ENCODE measurements at places on chromosomes 16 and 17.

DNA sequence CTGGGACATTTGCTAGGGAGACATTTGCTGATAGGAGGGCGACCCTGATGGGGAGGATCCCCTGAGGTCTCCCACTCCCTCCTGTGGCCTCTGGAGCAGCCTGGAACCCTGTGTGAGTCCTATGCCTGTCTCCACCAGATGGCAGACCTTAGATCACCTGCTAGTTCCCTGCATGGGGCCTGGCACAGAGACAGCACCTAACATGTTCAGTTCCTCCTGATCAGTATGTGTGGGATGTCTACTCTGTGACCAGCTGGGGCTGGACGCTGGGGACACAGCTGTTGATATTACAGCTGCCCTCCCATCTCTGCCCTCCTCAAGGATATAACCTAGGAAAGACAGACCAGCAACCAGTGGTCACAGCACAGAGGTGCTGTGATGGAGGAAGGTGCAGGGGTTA is 1.1 kb upstream of the ADCY7 start:
- no peak for DNase-seq

GRCh38 chr16:64445649-64446048 is 676.2 kb downstream of the CDH11 start:
- DNase-seq = no peak

- no peak for DNase-seq
Observed at GRCh38 chr16:708959-709358, 3.4 kb upstream of the FBXL16 start.

DNA sequence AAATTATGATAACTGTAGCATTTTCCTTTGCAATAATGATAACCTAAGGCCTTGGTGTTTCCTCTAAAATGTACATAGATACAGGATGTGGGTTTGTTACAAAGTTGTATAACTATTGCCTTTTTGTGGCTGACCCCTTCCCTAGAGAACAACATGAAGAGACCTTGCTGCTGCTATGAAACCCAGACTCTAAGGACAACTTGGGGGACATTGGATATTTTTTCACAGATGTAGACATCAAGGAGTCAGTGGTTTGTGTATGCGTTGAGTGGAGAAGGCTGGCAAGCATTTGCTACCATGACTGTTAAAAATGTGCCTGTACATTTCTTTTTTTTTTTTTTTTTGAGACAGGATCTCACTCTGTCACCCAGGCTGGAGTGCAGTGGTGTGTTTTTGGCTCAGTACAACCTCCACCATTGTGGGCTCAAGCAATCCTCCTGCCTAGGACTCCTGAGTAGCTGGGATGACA is 12.3 kb downstream of the HMOX2 start:
- DNase-seq = no peak

GRCh38 chr17:42682722-42683403 is 532 bp downstream of the CNTNAP1 start:
- no peak for DNase-seq

DNA sequence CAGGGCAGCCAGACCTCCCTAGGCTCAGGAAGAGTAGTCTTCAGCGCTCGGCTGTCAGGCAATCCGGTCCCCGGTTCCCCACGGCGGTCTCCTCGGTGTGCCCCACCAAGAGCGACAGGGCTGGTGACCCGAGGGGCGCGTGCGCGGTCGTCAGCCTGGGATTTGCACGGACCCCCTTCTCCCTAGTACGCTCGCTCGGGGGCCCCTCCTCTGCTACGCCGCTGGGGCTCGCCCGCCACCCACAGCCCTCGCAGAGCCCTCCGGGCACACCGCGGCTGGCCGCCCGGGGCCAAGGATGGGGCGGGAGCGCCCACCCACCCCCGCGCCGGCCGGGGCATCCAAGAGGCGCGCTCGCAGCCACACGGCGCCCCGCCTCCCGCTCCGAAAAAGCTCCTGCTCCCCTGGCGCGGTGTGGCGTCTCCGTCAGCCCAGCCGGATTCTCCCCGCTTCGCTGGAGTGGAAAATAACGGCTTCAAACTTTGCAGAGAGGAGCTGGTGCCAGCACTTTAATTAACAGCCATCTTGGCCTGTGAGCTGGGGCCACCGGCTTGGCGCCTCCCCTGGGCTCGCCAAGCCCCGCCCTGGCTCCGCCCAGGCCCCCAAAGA is 2.1 kb upstream of the C1QL1 start:
- no peak for DNase-seq
